BJ (cell line): ENCODE measurements at places on chromosomes 2 and 18.

DNA sequence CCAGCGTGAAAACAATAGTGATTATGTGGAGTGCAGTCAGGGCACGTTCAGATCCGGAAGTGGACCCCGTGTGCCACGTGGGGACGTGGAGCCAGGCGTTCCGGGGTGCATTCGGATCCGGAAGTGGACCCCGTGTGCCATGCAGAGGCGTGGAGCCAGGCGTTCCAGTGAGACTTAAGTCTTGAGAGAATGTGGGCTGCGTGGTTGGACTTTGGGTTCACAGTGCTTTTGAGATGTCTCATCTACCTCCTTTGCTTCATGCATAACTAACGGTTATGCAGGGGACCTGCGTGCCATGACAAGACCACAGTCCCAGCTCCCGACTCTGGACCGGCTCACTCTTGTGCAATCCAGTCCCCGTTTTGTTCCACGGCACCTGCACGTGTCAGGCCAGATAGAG lies 28.8 kb downstream of the CTDP1 start:
- DNase-seq, result no peak

GRCh38 chr2:130837811-130838565 lies 1.3 kb downstream of the ARHGEF4 start:
- no peak for DNase-seq

DNA sequence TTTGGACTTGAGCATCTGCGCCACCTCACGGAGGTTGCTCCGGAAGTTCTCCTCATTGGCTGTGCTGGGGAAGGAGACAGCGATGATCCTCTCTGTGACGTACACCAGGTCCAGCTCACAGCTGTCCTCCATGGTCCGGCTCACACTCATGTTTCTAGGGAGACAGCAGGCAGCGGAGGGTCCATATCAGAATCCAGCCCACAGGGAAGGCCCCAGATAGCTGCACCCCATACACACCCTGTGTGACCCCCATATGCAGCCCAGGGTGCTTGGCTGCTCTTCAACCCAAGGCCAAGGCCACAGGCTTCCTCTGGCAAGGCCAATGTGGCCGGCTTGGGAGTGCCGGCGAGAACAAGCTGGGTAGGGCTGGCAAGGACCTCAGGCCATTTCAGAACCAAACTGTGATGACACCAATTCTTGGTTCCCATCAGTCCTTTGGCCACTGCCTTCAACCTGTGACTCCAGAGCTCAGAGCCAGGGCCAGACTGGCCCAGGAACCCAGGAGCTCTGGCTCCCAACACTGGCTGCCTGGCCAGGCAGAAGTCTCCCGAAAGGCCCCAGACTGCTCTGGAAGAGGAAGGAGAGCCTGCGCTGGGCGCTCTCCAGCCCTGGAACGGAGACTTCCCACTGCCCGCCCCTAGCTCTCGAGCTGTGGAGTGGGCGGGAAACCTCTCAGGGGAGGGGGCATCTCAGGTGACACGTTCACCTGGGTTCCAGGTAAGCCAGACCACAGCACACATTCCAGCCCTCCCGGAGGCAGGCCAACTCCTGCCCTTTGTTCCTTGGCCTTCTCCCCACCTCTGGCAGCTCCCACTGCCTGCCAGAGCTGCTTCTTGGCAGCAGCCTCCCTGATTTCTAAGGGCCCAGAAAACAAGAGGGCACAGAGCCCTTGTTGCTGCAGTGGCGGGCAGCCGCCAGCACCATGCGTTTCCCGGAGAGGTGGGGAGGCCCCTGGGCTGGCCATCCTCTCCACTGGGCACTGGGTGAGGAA lies 104.7 kb downstream of the TNS1 start:
- DNase-seq, result no peak

GRCh38 chr2:21467910-21468309 lies 344.1 kb downstream of the TDRD15 start:
- no peak for DNase-seq

DNA sequence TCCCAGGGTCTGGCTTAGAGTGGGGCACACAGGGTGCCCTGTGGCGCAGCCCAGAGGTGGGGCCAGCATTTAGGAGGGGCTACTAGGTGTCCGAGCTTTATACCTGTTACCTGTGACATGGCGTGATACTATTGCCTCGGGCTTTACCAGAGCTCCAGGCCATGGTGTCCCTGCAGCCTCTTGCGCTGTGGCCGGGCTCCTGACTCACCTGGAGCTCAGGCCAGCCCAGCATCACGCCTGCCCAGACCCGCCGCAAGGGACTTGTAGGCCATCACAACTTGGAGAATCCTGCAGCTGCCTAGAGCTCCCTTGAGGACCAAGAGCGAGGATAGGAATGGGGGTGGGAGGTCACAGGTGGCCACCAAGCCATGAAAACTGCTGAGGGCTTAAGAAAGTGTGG lies 8.0 kb downstream of the INHBB start:
- DNase-seq, result no peak

GRCh38 chr18:48227206-48227605 lies 182.0 kb downstream of the ZBTB7C start:
- no peak for DNase-seq

GRCh38 chr18:27298214-27298804 lies 113.2 kb upstream of the CHST9 start:
- no peak for DNase-seq

- no peak for DNase-seq
Measured at GRCh38 chr2:219440388-219441256, 6.0 kb downstream of the SPEG start.

DNA sequence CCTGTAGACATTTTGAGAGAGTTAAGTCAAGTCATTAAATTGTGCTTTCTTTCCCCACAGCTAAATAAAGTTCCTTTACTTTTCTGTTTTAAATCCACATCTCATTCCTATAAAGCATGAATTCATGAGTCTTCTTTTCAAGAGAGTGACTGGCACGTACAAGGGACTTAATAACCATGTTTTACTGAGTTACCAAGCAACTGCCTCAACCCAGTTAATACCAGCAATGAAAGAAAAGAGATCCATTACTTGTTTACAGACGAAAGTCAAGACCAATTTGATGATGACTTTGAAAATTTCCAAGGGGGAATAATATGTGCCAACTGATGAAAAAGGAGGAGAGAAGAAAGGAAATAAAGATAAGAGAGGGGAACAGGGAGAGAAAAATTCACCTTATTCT lies 1082.5 kb upstream of the GYPC start:
- DNase-seq, result no peak

DNA sequence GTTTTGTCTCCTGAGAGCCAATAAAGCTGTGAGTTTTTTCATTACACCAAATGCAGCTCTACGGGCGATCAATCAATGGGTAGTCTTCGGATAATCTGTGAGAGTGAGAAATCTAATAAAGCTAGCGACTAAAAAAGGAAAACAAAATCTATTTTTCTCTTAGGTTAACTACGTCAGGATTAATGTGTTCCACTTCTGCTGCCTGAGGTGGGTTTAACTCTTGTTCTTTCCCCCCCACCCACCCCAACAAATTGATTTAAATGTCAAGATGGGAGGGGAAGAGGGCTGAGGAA lies 63.0 kb upstream of the PSMD14 start:
- no peak for DNase-seq

GRCh38 chr18:47323158-47323557 lies 71.7 kb upstream of the SKOR2 start:
- peak; percentile 6 for DNase-seq

DNA sequence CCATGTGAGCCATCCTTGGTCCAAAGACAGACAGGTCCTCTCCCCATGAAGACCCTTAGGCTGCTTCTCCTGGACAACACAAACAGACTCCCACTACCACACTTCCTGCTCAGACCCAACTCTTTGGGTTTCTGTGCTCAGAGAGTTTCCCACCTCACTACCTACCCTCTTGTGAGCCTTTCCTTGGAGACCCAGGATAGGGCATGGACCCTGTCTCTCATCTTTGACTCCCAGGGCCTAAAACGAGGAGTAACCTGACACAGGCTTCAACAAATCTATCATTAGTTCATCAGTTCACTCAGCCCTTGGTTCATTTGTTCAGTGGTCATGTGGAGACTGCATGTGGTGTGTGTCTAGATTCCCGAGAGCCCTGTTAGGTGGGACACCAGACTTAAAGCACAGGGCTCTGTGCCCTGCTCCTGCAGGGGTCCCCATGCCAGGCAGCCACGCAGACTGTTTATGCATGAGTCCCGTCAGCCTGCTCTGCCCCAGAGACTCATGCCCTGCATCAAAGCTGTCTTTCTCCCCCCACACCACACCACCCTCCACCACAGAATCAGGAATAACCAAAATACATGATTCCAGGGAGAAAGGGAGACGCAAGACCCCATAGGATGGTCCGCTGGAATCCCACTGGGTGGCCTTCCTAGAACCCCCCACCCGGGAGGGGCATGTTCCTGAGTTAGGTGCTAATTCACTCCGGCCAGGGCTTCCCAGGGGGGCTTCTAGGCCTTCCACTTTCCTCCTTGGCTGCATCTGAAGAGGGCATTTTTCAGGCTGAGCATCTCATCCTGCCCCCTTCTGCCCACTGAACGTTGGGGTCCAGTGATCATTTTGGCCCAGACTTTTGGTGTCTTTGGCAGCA lies 100.2 kb upstream of the TEX51 start:
- DNase-seq, result no peak

- no peak for DNase-seq
Measured at GRCh38 chr18:53771664-53772063, 452.8 kb downstream of the MBD2 start.

GRCh38 chr18:56176751-56177150 lies 461.6 kb downstream of the TXNL1 start:
- DNase-seq, result no peak

DNA sequence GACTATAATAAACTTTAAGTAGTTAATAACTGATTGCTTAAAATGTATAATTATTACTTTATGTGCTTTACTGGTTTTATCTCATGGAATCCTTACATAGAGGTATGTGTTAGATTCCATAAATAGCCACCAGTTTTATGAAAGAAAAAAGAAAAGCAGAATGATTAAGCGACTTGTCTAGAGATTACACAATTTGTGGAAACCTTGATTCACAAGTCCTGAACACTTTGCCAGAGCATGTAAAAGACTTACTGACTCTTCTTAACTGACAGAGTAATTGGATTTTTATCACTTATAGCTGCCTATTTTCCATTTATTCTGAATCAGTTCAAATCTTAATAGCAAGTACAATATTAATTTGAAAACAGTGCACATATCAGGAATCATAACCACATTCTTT lies 448.7 kb upstream of the NETO1 start:
- no peak for DNase-seq
